ENCODE measurements at places on chromosomes 13 and 19.

DNA sequence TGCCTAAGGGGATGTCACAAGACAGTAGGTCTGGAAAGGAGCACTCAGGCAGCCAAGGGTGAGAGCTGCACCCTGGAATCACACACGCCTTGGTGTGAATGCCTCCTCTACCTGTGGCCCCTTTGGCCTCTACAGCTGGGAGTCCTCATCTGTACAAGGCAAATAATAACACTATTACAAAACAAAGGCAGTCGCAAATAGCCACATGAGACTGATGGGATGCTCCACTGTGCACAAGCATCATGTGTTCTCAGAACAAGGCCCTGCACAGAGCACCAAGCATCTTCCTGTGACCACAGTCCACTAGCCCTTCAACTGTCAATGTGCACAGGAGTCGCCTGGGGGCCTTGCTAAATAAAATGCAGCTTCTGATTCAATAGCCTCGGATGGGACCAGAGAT is 44.6 kb upstream of the HNRNPA1L2 start:
- DNase-seq = no peak

- peak; percentile 69 for DNase-seq
Measured at GRCh38 chr13:30872685-30873461, 33.2 kb upstream of the MEDAG start.

DNA sequence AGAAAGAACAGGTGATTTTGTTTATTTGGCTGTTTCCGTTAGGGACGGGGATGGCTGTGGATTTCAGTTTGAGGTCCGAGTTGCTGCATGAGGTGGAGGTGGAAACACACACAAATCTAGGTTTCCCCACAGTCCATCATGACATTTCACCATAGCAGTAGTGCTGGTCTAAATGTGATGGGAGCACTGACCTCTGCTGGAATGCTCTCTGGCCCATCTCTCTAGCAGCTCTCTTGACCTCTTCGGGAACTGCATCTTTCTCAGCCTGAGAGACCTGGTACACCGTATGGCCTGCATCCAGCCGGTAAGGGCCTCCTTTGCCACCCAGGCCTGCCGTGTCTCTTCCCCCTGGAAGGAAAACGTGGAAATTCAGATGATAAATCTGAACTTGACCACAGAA is 154.0 kb downstream of the RGCC start:
- DNase-seq = no peak

- no peak for DNase-seq
Measured at GRCh38 chr19:1274852-1275259, 474 bp upstream of the FAM174C start.

- DNase-seq = no peak
Measured at GRCh38 chr13:28621449-28621848, 37.5 kb upstream of the POMP start.

All from ascending aorta (tissue), 2 donors.